Activated T-cell treated with anti-CD3 and anti-CD28 coated beads, Interleukin-2, amount 50 U/mL, for 48 hours (primary cell): ENCODE measurements at places on chromosomes 5 and 9.

DNA sequence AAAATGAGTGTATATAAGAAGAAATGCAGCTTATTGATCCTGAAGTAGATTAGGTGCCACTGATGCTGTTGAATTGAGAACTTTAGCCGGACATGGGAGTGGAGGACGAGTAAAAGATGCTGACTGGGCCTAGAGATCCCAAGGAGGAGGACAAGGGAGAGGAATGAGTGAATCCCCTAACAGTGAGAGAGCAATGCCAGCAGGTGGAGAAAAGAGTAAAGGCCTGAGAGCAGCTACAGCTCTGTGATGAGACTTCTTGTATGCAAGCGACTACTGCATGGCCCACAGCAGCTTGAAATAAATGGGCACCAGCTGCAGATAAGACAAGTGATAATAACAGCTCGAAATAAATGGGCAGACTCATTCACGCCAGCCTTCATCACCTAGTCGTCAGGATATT, 44.5 kb upstream of the JMY start:
- no peak for DNase-seq

DNA sequence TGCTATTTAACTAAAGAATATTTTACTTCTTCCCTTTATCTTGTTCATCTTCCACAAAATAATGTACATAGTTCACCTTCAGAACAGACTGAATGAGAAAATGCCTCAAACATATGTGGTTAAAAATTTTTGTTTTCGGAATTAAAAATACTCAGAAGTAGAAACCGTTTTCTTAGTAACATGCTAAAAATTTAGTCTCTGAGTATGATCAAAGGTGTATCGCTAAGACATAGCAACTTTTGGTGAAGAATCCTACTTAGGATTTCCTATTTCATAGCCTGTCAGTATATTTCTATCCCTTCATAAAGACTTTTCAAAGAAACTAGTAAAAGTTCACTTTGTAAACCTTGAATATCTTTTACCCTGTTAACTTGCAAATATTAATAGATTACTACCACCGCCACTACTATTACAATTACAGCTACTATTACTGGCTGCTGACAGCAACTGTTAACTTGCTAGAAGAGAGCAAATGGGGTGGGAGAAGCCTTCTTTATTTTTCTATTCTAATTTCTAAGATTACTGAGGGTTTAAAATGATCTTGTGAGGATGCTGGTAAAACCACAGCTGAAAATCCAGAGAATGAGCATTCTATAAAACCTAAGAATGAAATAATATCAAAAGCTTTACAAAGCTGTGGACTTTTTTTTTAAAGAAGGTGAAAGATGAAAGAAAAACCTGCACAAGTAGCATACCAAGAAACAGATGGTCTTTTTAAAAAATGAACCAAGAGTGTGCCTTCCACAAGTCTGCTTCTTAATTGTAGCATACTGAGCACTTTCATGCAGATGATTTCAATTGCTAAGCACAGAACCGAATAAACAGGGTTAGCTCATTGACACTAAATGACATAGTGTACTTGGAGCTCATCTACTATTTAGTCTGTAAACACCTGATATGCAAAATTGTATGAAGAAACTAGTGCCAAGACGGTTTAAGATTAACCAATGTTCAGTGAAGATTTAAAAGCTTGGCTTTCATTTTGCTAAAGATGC, 246.3 kb upstream of the EFNA5 start:
- DNase-seq: no peak

- no peak for DNase-seq
Measured at GRCh38 chr5:149603210-149603609, 21.9 kb downstream of the ARHGEF37 start.

DNA sequence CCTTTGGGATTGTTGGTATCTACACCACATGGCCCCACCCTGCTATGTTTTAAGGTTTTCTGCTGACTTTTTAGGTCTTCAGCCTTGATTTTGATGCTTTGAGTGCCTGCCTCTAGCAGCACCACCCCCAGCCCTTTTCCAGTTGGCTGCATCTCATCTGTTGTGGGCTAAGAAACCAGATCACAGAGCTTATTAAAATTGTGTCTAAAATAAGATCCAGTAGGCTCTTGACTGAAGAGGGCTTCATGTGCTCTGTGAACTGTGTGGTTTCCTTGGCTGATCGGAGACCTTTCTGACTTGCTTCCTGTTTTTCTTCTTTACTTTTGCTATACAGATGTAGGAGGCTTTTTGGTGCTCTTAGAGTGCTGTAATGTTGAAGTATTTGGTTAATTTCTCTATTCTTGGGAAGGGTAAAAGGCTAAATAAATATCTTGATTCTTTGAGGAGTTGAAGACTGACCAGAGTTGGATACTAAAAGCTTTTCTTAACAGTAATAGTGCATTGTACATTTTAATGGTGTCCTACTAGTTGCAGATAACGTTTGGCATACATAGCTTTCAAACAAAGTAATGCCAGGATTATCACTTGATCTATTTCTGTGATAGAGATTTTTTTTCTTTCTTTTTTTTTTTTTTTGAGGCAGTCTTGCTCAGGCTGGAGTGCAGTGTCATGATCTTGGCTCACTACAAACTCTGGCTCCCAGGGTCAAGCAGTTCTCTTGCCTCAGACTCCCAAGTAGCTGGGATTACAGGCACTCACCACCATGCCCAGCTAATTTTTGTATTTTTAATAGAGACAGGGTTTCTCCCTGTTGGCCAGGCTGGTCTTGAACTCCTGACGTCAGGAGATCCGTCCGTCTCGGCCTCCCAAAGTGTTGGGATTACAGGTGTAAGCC, 4.5 kb downstream of the UBE2D2 start:
- DNase-seq: peak; percentile 46

GRCh38 chr5:691817-692528, 1.2 kb downstream of the TPPP start:
- no peak for DNase-seq

- peak; percentile 25 for DNase-seq
Measured at GRCh38 chr5:154189256-154189818, 1.2 kb upstream of the GALNT10 start.

GRCh38 chr5:94746731-94747124, 128.3 kb downstream of the SLF1 start:
- DNase-seq: no peak

DNA sequence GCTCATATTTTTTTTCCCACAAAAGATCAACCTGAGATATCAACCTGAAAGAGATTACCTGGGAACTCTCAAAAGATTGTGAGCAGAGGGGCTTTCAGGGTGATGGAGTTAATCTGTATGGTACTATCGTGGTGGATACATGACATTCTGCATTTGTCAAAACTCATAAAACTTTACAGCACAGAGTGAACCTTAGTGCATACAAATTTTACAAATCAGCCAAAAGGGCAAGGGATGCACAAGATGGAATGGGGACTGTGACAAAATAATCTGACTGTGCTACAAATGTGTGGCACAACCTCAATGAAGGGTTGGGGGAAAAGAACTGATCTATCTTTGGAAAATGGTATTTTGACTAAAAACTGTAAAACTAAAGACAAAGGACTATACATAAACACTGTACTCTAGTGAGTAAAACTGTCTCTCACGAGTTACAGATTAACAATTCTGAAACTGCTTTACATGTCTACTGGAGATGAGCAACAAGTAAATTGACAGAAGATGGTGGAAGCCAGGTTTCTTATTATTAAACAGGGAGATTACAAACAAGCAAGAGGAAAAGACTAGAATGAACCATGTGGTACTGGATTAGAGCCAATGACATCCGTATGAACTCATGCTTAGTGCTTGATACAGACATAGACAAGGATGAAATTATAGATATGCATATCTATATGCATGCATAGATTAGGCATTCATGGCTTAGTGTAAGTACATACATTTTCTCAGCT, 24.8 kb upstream of the RLN1 start:
- DNase-seq: no peak

- DNase-seq: peak; percentile 50
Measured at GRCh38 chr9:16191691-16192402, 639.0 kb downstream of the CCDC171 start.

- no peak for DNase-seq
Measured at GRCh38 chr5:154198611-154199230, 8.2 kb downstream of the GALNT10 start.

- DNase-seq: peak; percentile 63
Measured at GRCh38 chr9:129489838-129490582, 130.9 kb downstream of the C9orf50 start.

GRCh38 chr5:72130351-72130761, 23.1 kb downstream of the MAP1B start:
- DNase-seq: no peak
